Tracheal epithelial cell (primary cell): ENCODE measurements at places on chromosomes 7 and 10. TPM values are rescaled to one million over a fixed set of nuclear protein-coding genes. Genes with fewer than 3 reads are reported as not detected.

The CHST3 gene
- total RNA-seq, result 20.0 and 21.1 TPM in 2 replicates

The CDK1 gene
- total RNA-seq, result 3.2 and 12.8 TPM in 2 replicates

The VGF gene
- total RNA-seq, result 0.24 TPM in 1 of 2 replicates, not detected in the other

The ZYX gene
- total RNA-seq, result 15.8 and 21.0 TPM in 2 replicates

The STEAP1B gene
- 7.0 and 8.2 TPM in 2 replicates for total RNA-seq

The IL2RA gene
- not detected in 2 replicates for total RNA-seq

The NUTM2B gene
- total RNA-seq, result under 0.01 and 0.43 TPM in 2 replicates

The KCNH2 gene
- total RNA-seq, result 0.21 and 0.24 TPM in 2 replicates

The SPAM1 gene
- not detected in 2 replicates for total RNA-seq

The GPR146 gene
- total RNA-seq, result 2.8 and 3.9 TPM in 2 replicates

The GSDME gene
- 51.8 and 54.0 TPM in 2 replicates for total RNA-seq

The SPDYE11 gene
- total RNA-seq, result not detected in 2 replicates

The DRGX gene
- not detected in 2 replicates for total RNA-seq

The KLF14 gene
- total RNA-seq, result not detected in 2 replicates

The FAM25A gene
- 10.8 TPM in 1 of 2 replicates, not detected in the other for total RNA-seq

The IQUB gene
- 0.24 and 0.43 TPM in 2 replicates for total RNA-seq

The RALA gene
- total RNA-seq, result 15.8 and 17.6 TPM in 2 replicates

The DNAH11 gene
- 2.9 and 3.0 TPM in 2 replicates for total RNA-seq

The RBP3 gene
- not detected in 2 replicates for total RNA-seq

The FAM171A1 gene
- total RNA-seq, result 7.2 and 9.2 TPM in 2 replicates

The CYP2C18 gene
- 0.24 and 1.1 TPM in 2 replicates for total RNA-seq

The SMIM30 gene
- total RNA-seq, result 66.9 and 68.9 TPM in 2 replicates

The TEX47 gene
- total RNA-seq, result not detected in 2 replicates

The FAM20C gene
- 2.1 and 21.9 TPM in 2 replicates for total RNA-seq

The ANKRD2 gene
- total RNA-seq, result 1.3 and 9.9 TPM in 2 replicates

The IDI2 gene
- total RNA-seq, result not detected in 2 replicates

The ACADSB gene
- 1.9 and 3.2 TPM in 2 replicates for total RNA-seq

The GPR15LG gene
- 3.4 TPM in 2 replicates for total RNA-seq

The LBX1 gene
- total RNA-seq, result not detected in 2 replicates

The HMX3 gene
- total RNA-seq, result not detected in 2 replicates

The SDHAF3 gene
- 9.6 TPM in 2 replicates for total RNA-seq
